Left lobe of liver (tissue), 2 donors: ENCODE measurements at places on chromosomes 7 and 10.

- DNase-seq, result no peak
Measured at GRCh38 chr7:134255814-134256213, 60.9 kb downstream of the SLC35B4 start.

GRCh38 chr7:27693794-27694193, 31.1 kb upstream of the HIBADH start:
- no peak for DNase-seq

DNA sequence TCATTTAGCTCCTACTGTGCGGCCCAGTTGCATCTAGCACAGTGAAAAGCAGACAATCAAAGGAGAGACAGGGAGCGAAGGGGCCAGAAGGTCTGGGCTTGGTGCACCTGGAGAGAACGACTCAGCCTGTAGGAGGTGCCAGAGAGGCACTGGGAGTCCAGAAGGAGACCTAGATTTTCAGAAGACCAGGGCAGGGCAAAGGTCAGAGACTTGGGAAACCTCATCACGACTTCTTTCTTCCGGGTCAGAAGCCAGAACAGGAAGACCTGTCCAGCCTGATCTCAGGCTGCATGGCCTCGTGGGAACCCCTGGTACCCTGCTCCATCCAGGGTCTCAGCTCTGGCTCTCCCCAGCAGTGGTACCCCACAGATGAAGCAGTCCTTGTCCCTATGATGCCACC, 5.2 kb downstream of the AGAP3 start:
- no peak for DNase-seq

- no peak for DNase-seq
Measured at GRCh38 chr7:155450558-155450969, 7.4 kb upstream of the EN2 start.

GRCh38 chr10:70295321-70295720, 11.5 kb upstream of the NPFFR1 start:
- no peak for DNase-seq

- no peak for DNase-seq
Measured at GRCh38 chr7:81415181-81415580, 354.7 kb downstream of the HGF start.

GRCh38 chr10:62188021-62188616, 80.5 kb downstream of the RTKN2 start:
- DNase-seq, result no peak

DNA sequence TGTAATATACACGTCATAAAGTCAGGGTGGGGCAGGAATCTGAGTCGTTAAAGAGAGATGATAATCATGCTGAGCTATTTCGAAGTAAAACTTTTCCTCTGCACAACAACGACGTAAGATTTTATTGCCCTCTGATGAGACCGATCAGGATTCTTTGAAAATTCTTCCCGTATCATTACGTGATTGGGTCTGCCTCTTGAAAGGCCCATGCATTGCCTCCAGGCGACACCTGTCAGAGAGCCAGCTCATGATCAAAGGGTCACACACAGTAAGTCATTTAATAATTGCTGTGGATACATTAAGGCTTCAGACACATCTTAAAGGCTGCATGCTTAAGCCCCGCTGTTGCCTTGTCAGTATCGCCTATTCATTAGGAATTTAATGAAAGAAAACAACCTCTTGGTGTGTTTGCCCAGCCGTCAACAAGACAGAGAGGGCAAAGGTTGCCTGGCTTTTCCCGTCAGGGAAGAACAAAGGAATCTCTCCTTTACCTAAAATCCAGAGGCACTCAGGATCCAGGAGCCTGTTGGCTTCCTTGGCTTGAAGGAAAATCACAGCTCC, 189.0 kb upstream of the SH2B2 start:
- DNase-seq, result peak; percentile 22

DNA sequence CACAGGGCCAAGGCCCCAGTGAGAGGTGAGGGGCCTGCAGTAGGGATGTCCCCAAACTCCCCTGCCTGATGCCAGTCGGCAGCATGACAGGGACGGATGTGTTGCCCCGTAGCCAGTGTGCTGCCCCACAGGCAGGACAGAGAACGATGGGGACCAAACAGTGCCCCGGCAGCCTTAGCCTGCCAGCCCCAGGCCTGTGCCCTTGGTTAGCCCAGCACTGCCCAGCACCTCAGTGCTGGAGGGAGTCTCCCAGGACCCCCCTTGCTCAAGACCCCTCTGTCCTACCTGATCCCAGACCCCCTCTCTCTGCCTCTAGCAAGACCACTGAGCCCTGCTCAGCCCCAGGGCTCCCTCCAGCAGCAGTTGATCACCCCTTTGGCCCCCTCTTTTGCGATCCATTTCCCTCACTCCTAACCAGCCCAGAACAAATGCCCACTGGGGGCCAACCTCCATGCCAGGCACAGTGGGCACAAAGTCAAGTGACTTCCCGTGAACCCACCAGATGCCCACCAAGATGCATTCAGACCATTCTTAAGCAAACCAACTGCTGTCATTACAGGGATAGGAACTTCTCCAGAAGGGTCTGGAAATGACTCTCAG, 34.0 kb downstream of the OAT start:
- no peak for DNase-seq

DNA sequence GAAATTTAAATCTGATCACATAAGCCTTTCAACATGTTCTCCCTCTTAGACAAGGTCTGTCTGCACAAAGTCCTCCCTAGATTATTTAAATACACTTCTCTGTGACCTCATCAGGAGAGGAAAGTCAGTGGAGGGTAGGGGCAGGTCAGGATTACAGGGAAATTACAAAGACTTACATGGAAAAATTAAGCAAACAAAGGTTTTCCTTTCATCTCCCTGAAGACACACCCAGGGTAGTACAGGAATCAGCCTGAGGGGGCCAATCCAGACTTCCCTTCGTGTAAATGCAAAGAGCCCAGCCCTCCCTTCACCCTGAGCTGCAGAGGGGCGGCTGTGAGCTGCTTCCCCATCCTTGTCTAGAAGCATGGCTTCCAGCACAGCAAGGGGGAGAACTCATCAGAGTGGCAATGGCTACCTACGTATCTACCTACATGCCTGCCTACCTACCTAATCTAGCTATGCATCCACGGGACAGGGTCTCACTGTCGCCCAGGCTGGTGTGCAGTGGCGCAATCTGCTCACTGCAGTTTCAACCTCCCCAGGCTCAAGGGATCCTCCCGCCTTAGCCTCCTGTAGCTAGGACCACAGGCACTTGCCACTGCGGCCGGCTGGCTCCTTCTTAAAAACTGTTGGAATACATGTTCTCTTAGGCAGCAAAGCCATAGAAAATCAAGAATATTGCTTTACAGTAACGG, 33.2 kb downstream of the PITRM1 start:
- no peak for DNase-seq

DNA sequence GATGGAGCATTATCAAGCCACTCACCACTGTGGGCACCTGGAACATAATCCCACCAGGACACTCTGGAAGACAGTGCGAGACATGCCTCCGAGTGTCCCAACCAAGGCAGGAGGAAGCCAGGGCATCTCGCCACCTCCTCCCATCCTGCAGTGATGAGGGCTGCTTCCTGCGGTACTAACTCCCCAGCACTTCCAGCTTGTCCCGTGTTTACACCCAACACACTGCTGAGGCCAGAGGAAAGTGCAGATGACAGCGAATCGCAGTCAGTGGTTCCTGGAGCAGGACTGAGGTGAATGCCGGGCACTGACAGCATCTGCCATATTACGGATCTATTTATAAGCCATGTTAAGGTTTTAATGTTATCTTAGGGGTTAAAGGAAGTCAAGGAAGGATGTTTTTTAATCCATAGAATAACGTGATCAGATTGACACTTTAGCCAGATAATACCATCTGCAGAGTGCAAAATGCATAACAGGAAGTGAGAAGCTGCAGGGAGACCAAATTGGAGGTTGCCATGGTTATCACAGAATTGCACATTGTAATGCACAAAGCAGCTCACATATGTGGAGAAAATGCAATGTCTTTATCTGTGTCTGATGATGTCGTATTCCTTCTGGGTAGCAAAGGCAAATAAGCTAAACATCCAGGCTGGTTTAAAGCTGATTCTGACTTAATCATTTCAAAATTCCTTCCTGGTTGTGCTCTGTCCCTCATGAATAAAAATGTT, 314.1 kb upstream of the C7orf33 start:
- no peak for DNase-seq

GRCh38 chr7:91771394-91771793, 109.1 kb downstream of the MTERF1 start:
- no peak for DNase-seq

GRCh38 chr7:101232141-101232850, 5.3 kb downstream of the CLDN15 start:
- DNase-seq, result peak; percentile 69

DNA sequence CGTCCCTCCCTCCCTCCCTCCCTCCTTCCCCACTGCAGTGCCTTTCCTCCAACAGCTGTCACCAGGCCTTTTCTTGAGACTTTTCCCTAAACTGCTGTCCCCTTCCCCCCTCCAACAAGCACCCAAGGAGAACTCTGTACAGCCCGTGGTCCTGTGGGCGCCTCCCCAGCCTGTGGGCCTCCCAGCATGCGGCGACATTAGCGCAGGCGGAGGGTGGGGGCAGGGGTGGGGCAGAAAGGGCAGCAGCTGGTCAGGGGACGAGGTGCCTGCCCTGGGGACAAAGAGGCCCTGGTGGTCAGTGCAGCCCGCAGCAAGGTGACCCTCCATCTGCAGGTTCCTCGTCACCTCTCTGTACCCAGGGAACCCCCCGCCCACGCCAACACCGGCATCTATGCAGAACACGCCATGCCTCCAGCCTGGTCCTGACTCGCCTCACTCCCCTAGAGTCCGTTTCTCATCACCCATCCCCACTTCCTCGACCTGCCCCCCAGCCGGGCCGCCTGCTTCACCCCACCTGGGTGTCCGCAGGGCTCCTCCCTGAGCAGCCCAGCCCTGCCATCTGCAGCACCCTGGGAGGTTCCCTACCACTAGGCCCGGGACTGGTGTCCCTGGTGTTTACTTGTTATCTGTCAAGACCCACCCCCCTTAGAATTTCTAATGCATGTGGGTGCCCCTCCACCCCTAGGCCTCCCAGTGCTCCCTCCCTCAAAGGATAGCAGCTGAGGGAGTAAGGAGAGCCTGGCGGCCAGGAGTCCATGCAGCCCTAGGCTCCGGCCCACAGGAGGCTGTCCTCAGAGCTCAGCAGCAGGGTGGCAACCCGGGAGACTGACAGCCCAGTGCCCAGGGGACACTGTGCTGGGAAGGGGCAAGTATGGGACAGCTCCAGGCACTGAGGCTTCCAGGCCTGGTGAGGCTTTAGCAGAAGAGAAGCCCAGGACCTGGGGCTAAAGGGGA, 147.8 kb downstream of the ARHGAP22 start:
- DNase-seq, result peak; percentile 40

DNA sequence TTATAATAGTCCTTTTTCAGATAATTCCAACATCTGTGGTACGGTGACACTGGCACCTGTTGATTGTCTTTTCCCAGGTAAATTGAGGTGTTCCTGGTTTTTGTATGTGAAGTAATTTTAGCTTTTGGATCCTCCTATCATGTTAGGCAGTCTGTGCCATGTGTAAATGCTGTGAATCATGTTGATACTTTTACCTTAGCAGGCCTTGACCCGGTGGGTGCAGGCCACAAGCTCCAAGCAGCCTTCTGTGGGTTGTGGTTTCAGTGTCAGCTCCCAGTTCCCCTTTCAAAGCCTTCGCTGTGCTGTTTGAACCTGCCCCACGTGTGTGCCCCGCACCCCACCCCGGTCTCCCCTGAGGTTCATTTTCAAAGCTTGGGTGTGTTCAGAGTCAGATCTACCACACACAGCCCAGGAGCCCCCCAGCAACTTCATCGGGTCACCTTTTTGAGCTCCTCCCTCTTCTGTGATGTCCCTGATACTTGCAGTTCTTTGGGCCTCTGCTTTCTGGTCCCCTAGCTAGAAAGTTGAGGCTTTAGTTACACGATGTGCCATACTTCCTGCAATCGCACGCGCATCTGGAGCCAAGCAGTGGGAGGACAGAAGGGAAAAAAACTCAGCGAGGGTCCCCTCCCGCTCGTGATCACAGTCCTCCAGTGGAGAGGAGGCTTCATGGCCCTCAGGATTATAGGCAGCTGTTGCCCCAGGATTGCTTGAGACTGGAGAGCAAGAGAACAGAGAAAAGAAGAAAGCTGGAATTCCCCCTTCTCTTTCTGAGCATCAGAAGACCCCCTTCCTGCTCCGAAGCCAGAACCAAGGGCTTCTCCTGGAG, 8.7 kb upstream of the BHLHA15 start:
- no peak for DNase-seq

DNA sequence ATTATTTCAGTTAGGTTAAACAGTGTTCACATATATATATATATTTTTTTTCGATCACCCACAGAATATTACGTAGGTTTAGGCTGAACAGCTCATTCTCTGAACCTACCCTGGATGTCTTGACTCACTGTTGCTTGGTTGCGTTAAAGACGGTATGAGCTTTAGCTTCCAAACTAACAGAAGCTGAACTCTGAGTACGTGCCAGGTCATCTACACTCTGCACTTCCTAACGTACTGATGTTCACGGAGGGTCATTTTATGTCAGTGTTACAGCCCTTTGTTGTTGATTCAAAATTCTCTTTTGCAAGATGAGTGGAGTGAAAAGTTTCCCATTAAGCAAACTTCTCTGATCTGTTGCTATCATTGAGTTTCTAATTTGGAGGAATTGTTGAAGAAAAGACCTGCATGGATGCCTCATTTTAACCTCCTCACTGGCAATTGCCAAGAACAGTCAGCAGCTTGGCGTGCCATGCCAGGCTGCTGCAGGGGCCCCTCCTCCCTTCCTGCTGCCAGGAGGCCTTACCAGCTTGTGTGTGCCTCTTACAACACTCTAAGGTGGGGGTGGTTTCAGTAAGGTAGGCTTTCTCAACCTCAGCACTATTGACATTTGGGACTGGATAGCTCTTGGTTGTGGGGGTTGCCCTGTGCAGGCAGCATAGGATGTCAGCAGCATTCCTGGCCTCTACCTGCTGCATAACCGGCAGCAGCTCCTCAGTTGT, 44.3 kb downstream of the INSYN2A start:
- peak; percentile 87 for DNase-seq

- no peak for DNase-seq
Measured at GRCh38 chr10:75926763-75927162, 495.3 kb downstream of the LRMDA start.

DNA sequence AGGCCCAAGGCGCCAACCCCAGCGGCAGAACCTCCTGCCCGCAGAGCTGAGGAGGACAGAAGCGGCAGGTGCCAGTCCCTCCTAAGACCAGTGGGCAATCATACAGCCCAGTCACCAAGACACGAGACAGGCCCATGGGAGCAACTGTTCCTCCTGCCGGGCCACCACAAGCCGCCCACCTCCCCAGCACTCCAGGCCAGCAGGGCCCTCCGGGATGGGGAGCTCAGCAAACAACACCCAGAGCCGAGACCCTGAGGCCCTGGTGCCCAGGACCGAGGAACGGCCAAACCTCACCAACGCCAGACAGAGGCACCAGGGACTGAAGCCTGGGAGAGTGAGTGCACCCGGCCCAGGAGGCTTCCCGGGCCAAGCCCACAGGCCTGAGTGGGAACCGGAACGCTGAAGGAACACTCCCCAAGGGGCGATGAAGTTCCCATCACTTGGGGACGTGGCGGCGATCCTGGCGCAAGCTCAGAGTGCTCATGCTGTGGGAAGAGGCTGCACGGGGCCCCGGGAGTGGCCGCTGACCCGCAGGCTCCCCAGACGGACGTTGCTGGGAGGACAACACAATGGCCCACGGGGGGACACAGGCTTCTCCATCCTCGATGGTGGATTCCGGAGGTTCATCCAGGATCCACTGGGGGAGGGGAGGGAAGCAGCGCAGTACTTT, 35.1 kb downstream of the GPER1 start:
- DNase-seq, result no peak

- no peak for DNase-seq
Measured at GRCh38 chr7:147432079-147432478, 1158.5 kb upstream of the C7orf33 start.
